ENCODE measurements at places on chromosomes 1 and 21.

- DNase-seq, result peak; percentile 61
Observed at GRCh38 chr1:63593303-63593885, at the start of gene PGM1. TSS of gene PGM1 (plus strand) at chr1:63593411. CDS start at chr1:63593489, 78 bp downstream.

DNA sequence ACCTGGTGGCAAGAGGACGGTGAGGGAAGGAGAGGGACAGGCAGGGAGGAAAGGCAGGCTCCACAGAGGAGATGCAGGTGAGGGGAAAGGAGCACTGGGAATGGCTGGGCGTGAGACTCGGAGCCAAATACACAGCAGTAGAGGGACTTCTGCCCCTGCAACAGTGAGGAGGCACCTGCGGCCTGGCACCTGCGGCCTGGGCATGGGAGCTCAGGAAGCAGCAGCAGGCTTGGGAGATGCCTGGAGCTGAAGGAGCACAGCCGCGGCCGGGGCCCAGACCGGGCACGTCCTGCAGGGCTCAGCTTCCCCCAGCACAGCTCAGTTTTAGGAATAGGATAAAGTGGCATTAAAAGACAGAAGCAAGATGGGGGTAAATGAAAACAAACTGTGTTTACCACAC, 20.9 kb upstream of the TSPEAR start:
- no peak for DNase-seq

DNA sequence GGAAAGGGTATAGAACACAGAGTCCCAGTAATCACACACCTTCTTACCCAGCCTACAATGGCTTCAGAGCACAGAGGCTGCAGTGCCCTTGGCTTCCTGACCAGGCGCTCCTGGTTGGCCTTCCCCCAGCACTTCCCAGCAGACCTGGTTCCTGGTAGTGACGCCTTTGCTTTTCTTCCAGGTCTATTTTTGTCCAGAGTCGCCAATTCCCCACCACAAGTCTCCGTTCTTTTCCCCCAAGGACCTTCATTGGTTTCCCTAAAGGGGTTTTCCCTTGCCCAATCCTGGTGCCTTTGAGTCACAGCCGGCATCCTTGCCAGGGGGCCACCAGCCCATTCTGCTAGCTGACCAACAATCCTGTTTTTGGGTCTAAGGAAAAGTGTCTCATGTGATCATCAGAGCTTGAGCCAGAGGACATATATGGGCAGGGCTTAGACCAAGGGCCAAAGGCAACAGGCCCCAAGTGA, 84.8 kb downstream of the KCNJ15 start:
- no peak for DNase-seq

DNA sequence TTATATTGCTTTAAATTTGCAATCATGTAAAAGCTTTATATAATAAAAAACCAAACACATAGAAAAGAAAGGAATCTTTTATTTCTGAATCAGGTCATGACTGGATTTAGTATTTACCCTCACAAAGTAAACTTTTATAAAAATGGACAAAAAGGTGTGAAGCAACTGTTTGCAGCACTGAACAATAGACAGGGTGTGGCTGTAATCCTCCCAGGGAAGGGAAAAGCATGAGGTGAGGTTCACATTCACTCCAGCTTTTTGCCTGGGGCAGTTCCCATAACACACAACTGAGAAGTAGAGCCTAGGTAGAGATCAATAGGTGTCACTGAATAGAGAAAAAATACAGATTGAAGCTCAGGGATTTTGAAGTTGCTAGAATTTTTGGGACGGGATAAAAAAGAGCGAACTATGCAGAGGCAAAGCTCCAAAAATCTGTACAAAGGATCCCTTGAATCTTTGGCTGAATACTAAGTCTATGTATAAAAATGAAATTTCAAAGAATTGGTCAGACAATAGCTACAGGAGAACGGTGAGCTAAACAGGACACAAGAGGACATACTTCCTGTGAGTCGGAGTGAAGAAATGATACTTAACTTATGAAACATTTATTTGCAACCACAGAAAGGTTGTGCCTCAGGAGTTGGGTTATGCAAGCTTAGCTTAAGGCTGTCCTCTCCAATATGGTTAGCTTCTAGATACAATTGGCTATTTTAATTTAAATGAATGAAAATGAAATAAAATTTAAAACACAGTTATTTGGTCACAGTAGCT, 162.0 kb upstream of the ZP4 start:
- no peak for DNase-seq

DNA sequence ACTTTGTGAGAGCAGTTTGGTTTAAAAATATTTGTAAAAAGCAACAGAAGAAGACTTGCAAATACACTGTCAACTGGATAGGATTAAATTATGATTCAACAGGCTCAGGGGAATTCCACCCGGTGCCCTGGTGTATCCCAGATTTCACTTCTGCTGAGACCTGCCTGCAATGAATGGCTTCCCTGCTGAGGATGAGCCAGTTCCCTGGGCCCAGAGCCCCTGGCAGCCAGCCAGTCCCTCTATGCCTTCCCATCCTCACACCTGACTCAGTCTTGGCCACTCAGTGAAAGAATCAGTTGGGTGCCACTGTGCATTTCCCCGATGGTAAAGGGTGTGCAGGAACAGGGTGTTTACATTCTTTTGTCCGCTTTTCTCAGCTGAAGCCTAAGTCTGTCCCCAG, 64.4 kb downstream of the KCTD3 start:
- peak; percentile 90 for DNase-seq

GRCh38 chr1:36506276-36506920, 23.7 kb upstream of the CSF3R start:
- DNase-seq, result no peak

DNA sequence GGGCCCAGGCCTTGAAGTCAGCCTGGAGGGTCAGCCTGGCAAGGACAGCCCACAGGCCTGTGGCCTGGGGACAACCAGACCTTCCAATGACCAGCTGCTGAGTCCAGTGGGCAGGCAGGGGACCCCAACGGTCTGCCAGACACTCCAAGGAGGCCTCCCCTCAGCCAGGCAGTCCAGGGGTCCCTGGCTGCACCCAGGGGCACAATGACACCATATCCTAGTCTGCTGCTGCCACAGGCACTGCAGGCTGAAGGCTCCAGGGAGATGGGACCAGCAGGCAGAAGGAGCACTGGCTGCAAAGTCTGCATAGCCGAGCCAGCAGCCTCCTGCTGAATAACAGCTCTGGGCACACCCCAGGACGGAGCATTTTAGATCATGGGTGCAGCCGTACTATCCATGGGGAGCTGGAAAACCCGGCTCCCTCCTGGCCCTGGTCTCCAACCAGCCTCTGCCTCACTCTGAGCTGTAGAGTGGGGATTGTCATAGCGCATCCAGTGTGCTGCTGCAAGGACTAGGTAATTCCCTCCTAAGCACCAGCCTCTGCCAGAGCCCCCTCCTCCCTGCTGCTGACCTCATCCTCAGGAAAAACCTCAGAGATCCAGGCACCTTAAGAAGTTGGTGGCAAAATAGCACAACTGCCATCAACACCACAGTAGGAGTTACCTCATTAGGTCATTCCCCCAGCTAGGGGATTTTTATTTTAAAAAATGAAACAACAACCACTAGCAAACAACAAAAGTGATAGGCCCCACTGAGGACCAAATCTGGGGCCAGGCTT, 4.8 kb upstream of the LAPTM5 start:
- DNase-seq, result no peak

- no peak for DNase-seq
Observed at GRCh38 chr1:239337799-239338430, 48.5 kb upstream of the CHRM3 start.

DNA sequence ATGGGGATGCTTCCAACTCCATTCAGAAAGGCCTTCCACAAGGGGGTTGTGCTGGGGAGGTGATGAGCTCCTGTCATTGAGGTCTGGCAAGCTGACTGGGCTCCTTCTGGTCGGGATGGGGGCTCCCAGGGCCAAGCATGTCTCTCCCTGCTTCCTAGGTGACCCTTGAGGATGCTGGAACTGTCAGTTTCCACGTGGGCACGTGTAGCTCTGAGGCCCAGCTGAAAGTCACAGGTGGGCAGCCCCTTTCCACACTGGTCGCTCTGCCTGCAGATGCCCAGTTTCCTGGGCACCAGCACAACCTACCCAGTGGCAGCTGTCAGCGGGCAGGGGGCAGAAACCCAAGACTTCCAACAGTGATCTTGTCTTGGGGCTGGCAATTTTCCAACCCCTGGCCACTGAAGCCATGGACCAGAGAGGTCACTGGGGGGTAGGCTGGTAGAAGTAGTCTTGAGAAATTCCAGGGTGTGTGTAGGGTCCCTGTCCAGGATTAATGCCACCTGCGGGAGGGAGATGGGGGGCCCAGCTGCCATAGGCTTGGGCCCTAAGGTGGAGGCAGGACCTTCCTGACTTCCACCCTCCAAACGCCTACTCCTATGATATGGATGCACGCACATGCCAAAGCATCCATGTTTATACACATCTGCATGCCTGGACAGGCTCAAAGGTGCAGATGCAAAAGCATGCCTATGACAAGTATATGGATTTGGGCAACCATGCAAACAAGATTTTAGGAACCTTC, 97.1 kb downstream of the TRIM11 start:
- DNase-seq, result no peak

All from NCI-H1092 treated with DMSO at 0.1 percent for 48 hours (cell line).